Glutamatergic neuron (in vitro differentiated cells): ENCODE measurements at places on chromosomes 7 and 10. TPM values are rescaled to one million over a fixed set of nuclear protein-coding genes. Genes with fewer than 3 reads are reported as not detected.

The ASB13 gene
- total RNA-seq: 13.9 TPM

The TAS2R3 gene
- 1.6 TPM for total RNA-seq

The SPDYE6 gene
- not detected for total RNA-seq

The PRKG1 gene
- total RNA-seq: 52.7 TPM
